OCI-LY7 (cell line): ENCODE measurements at places on chromosomes 7 and 10.
A peak's percentile ranks its signal among the peaks of the same experiment; 100 is the strongest.

DNA sequence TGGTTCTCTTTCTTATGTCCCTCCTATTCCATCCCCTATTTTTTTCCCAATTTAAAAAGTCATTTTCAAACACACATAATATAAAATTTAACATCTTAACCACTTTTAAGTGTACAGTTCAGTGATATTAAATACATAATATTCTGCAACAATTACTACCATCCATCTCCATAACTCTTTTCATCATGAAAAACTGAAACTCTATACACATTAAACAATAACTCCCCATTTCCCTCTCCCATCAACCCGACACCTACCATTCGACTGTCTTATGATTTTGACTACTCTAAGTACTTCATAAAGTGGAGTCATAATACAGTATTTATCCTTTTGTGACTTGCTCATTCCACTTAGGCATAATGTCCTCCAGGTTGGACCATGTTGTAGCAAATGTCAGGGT lies 2.6 kb downstream of the KIF11 start:
- no peak for DNase-seq

DNA sequence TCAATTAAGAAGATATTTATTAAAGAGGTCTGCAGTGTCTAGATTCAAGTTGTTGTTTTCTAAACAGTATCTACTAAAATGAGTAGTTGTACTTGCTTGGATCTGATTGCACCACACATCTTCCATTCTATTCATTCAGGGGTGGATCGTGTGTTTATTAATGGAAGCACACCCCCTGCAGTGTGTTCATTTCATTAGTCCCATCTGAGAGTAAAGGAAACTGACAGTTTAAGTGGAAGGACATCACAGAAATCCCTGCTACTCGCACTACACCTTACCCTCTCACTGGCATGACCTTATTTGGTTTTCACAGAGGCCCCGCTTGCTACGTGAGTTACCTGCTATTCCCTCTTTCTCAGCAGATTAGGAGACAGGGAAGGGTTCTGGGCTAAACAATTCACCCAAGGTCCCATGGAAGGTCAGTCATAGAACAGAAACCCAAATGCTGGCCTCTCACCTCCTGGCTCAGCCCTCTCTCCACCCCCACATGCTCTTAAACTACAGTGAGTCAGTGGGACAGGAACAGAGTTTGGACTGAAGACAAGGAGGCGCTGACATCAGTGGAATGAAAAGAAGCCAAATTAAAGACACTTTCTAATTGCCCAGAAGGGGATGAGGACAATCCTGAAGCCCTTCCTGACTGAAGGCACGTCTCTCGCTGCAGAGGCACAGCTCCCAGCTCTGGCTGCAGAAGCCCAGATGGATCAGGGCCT lies 369.2 kb upstream of the NRP1 start:
- no peak for DNase-seq

DNA sequence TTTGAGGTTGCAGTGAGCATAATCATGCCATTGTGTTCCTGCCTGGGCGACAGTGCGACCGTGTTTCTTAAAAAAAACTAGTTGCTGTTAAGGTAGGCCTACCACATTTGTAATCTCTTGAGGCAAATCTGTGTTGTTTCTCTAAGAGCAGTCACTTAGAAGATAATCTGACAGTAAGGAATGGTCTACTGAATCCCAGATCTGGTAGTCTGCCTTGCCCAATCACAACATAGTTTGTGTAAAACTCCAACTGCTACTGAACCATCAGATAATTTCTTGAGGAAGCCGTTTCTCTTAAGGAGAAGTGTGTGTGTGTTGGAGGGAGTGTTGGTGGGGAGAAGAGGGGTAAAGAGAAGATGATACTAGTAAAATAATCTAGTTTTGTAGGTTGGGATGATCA lies 5.0 kb downstream of the NRF1 start:
- DNase-seq, result no peak

DNA sequence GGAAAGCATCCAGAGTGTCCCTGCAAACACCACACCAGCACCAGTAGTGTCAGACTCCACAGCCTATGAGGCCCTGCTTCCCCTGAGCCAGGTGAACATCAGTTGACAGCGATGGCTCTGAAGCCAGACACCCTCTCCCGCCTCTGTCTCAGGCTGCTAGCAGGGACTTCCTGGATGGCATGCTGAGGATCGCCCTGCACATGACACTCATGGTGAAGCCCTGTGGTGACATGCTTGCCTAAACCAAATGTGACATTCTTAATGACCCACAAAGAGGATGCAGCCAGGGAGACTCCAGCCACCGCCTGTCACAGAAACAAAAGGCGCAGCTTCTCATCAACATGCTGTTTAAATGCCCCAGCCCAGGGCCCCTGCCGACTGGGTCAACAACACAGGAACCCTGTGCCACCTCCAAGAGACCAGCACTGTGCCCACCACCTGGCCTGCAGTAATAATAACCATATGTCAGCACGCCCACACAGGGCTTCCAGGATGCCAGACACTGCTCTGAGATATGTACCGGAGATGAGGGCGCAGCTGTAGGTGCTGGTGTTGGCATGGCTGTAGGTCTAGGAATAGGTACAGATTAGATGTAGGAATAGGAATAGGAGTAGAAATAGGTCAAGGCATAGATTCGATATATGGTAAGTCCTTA lies 81.3 kb downstream of the GRID1 start:
- no peak for DNase-seq

GRCh38 chr7:46928719-46929118 lies 653.2 kb downstream of the TNS3 start:
- no peak for DNase-seq

DNA sequence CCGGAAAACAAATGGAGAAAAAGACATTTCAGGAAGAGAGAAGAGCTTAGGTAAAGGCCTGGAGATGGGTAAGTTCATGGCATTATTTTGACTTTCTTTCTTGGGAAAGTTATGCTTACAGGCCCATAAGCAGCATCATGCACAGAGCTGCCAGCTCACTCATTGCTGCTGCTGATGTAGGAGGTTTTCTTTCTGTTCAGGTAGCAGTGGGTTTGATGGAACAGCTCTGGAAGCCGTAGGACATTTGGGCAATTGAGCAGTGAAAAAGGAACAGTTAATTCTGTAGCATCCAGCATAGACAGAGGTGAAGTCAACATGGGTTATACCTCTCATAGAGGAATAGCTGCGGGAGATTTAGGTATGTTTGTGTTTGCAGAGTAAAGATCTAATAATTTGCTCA lies 3.3 kb downstream of the CHN2 start:
- DNase-seq, result no peak

GRCh38 chr7:129970816-129971215 lies 18.1 kb upstream of the UBE2H start:
- no peak for DNase-seq

- no peak for DNase-seq
These were observed 313.1 kb upstream of the DGKB start for GRCh38 chr7:15215616-15216015.

DNA sequence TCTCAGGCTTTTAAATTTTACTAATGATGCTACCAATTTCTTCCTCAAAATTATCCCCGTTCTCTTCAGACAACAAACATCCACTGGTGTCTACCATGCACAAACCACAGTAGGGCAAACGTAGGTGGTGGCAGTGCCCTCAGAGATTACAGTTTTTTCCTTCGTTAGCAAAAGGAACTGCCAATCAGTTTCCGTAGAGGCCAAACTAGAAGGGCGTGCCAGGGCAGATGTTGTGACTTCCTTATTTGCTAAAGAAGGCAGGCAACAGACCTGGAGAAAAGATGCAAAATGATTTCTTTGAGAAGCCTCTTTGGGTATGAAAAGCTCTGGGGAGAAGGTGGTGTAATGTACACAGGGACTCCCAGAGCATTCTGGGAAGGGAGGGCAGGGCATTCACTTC lies 7.6 kb upstream of the FAM180A start:
- DNase-seq, result no peak

GRCh38 chr7:106425017-106425719 lies 140.4 kb upstream of the NAMPT start:
- DNase-seq, result no peak

GRCh38 chr7:101179713-101180112 lies 380 bp downstream of the NAT16 start:
- DNase-seq, result no peak

- peak; percentile 7 for DNase-seq
These were observed 163.7 kb downstream of the SRPK2 start for GRCh38 chr7:105224884-105225651.

GRCh38 chr10:5876181-5876768 lies 13.4 kb downstream of the ANKRD16 start:
- DNase-seq, result no peak

DNA sequence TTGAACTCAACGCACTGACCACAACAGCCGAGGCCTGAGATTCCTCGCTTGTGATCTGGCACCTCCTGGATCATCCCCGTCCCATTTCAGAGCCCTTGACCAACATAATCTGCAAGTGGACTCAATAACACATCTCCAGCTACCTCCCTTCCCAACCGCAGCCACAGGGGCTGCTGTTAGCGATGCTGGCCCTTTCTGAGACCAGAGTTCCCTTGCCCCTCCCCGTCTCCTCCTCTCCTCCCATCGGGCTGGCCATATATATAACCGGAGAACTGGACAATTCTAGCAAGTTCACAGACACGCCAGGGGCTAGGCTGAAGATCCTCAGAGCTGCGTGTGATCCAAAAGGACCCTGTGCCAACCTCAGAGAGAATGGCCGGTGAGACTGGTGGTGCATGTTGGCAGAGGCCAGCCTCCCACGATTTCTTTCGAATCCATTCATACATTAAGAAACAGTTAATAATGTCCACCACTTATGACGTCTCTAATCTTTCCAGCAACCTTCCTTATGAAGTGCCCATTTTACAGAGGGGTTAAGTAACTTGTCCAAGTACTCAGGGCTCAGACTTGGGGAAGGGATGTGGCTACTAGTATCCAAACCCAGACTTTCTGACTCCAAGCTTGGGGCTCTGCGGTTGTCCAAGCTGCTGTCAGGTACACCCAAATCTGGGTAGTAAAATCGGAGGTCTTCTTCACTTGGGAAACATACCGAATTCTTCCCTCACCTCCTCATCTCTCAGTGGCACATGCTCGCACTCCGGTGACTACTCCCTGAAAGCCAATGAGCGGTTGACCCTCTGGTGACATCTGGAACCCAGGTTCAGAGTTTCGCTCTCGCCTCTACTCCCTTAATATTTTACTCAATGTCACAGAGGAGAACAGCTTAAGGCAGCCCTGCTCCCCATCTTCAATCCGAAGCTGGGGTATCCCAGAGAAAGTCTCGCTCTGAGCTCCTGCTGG lies 11.2 kb upstream of the FEZF1 start:
- DNase-seq, result no peak

GRCh38 chr7:34064519-34065158 lies 159.3 kb downstream of the BMPER start:
- no peak for DNase-seq

- no peak for DNase-seq
These were observed 10.6 kb downstream of the GPR146 start for GRCh38 chr7:1054861-1055450.

DNA sequence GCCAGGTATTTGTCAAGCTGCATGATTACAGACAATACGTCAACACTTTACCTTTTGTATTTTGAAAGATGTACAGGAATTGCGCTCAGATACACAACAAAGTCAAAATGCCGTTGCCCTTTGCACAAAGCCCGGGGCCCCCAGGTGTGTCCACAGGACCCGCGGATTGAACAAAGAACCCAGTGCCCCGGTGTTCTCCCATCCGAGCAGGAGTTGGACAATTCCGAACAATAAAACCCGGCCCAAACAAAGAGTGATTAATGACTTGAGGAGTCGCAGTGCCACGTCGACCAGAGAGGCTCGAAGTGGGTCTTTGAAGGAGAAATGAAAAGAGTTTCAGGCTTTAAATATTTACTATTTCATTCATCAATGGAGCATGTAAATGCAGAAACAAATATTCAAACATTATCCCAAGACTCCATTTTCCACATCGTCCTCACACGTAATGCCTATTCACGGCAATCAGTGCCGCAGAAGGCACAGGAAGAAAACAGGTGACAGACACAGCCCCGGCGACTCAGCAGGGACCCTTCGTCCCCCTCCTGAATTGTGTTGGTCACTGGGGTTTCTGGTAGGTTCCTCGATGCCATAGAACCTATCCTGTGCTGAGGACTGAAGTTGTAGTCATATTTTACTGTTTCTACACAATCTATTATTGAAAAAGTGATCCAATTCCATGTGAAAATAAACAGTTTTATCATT lies 70.9 kb upstream of the MGMT start:
- DNase-seq, result no peak

- DNase-seq, result no peak
These were observed 48.3 kb downstream of the LRGUK start for GRCh38 chr7:134175334-134176036.

DNA sequence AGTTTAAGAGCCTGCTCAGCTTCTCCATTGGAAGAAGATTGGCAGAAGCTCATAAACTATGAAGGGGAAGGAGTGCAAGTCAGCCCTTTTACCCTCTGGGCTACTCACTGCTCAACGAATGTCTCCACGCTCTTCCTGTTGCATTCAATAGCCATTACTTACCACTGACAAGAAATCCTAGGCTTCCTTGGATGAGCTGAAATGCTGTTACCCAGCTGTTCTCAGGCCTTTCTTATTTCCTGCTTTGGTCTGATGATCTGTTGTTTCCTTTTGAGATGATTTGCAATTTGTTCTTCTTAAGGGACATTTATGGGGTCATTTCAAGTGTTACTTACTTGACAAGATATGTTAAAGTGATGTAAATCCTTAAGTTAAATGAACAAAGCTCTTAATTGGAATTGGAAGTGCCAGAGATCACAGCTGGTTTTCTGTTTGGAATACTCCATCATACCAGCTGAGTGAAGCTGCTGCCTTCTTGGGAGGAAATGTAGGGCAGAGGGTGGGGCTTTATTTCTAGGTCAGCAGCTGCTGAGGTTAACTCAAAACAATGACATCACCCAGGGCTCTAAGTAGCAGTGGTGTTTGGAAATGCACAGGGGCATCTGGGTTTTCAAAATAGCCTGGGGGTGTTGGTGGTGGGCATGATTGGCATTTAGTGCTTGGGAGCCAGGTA lies 170.0 kb downstream of the PRKCQ start:
- no peak for DNase-seq

GRCh38 chr7:8129318-8129659 lies 132.7 kb downstream of the ICA1 start:
- DNase-seq, result no peak

GRCh38 chr10:93406364-93407145 lies 75.6 kb downstream of the MYOF start:
- DNase-seq, result no peak

- no peak for DNase-seq
These were observed 550.7 kb upstream of the MGMT start for GRCh38 chr10:128916383-128916782.

GRCh38 chr7:2757904-2758672 lies 70.1 kb downstream of the AMZ1 start:
- no peak for DNase-seq

DNA sequence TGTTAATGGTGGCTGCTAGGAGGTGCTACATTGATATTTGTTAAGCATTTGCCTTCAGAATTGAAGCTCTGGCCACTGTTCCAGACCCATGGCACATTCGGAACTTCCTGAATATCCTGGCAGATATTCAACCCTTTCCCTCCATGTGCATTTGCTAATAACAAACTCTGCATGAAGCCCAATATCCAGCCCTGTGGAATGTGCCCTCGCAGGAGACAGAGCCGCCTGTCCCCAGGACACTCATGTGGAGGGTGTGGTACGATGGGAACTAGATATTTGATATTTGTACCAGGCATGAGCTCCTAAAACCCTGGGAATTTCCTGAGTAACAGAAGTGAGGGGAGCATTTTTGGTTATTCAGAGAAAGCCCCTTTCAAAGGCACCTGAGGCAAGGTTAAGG lies 21.6 kb upstream of the ARHGAP22 start:
- no peak for DNase-seq
